ENCODE measurements at places on chromosomes 12 and 14.
A peak's percentile ranks its signal among the peaks of the same experiment; 100 is the strongest.

- DNase-seq: no peak
Measured at GRCh38 chr12:103468837-103469236, 26.9 kb downstream of the C12orf42 start.

DNA sequence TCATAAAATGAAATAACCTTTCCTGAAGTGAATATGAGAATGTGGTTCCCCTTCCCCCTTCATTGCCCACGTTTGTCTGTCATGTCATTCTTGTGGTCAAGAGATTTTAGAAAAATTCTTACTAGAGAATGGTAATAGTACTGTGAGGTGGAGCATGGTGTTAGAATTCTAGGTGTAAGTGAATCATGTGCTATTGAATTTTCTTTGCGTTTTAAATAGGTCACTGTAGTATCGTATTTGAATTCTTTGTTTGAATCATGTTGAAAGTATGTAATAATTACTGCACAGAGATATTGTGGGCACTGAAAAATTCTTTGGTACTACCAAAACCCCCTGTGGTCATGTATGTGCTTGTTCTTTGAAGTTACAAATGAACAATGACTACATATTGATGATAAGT is 49.9 kb downstream of the FUT8 start:
- no peak for DNase-seq

- DNase-seq: peak; percentile 92
Measured at GRCh38 chr14:54627540-54628363, 60.8 kb downstream of the SAMD4A start.

- DNase-seq: no peak
Measured at GRCh38 chr12:77213319-77213718, 147.9 kb upstream of the E2F7 start.

DNA sequence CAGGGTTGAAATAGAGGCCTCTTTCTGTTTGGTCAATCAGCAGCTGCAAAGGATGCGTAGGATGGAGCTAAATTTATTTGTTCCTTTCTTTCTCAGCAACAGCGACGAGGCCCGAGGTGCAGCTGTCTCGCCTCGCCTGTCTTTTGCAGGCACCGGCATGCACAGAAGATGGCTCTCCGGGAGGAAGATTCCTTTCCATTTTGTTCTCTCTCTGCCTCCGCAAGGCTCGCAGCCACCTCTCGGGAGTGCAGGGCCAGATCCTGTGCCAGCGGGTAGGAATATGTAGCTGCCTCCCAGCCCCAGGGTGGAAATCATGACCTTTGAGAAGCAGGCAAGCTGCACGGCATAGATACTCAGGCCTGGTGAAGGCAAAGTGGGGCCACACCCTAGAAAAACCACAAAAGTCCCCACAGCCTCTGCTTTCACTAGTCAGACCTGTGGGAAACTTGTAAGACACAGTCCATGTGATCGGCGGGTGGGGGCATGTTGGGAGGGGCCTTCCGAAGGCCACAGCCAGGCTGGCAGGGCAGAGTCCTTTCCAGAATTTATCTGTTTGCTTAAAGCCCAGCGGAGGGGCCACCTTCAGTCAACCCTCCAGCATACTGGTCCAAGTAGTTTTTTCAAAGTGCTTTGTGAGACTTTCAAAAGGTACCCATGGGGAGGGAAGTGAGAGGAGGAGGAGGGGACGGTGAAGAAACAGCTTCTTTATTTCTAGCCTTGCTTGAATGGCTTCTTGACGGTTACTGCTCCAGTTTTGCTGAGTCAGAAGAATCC is at the start of gene MAP1LC3B2:
MAP1LC3B2 (plus strand) TSS at position 220 of the 774 bp plus-strand sequence. CDS start 16,562 bp downstream, outside the sequence.
- peak; percentile 86 for DNase-seq

- peak; percentile 36 for DNase-seq
Measured at GRCh38 chr12:14802721-14803010, 612 bp downstream of the WBP11 start.

DNA sequence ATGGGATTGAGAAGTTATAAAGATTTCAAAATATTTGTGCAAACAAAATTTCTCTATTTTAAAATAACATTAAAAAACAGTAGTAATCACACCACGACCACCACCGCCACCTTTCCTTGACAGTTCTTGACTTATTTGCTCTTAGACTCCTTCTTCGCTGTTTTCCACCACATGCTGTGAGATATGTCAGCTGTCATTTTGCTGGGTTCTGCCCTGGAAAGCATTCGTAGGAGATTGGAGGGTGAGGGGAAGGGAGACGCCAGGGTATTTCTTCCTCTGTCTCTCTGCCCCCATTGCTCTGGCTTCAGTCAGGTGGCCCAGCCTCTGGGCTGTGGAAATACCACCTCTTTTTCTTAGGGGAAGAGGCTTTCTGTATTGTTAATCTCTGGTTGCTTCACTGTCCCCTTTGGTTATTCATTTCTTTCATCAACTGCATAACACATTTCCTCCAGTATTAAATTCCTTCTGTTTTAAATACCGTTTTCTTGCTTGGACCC is 186.2 kb downstream of the NEDD1 start:
- no peak for DNase-seq

DNA sequence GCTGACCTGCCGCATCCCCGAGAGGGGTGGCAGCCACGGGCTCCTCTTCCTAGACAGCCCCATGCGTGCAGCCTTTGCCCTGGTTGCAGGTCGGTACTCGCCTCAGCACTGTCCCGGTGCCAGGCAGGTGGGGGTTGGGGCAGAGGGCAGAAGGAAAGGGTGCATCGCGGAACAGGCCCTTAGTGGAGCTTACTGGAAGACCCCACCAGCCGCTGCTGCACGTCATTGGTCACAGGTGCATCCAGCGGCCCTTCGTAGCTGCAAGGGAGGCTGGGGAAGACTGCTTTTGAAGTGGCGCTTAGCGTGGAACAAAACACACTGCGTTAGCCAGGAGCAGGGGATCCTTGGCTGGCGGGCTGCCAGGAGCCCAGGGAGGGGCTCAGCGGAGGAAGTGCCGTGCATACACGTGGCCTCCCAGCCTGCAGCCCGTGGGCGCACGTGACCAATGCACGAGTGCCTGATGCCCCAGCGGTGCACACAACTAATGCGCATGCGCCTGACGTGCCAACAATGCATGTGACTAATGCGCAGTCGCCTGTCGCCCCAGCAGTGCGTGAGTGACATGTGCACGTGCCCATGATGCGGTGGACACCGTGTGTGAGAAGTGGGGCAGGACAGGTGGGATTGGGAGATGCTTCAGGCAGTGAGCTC is 5.0 kb upstream of the EP400 start:
- DNase-seq: no peak

- no peak for DNase-seq
Measured at GRCh38 chr12:11555743-11556625, 93.5 kb upstream of the ETV6 start.

GRCh38 chr12:132506328-132507160 is 16.6 kb downstream of the FBRSL1 start:
- DNase-seq: peak; percentile 73

GRCh38 chr14:77598366-77599070 is 17.9 kb downstream of the SPTLC2 start:
- DNase-seq: no peak
